ENCODE measurements at places on chromosomes 3 and 15.

- no peak for DNase-seq
Measured at GRCh38 chr3:112561484-112561733, 353 bp downstream of the ATG3 start.

DNA sequence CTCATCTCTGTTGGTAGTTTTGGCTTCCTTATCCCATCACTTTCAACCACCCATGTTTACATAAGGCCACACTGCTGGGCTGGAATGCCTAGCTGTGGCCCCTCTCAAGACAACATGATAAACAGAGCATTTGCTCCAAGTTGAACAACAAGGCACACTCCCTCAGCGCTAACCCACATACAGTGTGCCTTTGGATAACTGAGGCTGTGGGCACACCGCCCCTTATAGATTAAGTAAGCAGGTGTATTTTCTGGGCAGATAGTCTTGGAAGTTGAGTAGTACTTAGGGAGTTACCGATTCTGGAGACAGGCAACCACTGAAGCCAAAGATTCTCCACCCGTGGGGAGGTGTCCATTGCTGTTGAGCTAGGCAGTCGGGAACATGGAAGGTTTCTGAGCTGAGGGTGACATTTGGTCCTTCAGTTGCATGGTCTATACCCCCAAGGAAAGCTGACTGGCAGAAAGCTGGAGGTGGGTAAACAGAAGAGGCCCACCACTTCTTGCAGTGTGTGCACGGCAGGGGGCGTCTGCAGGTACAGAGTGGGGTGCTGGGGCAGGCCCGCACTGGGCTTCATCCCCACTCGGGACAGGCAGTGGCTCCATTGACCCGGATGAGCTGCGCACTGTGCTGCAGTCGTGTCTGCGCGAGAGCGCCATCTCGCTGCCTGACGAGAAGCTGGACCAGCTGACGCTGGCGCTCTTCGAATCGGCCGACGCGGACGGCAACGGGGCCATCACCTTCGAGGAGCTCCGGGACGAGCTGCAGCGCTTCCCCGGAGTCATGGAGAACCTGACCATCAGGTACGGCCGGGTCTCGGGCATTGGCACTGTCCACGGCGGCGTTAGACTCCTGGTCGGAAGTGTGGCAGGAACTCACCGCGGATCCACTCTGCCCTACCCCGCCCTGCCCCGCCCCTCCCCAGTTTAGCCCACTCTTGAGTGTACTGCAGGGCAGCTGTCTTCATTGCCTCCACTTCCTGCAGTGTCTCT, 16.8 kb downstream of the NOX5 start:
- peak; percentile 82 for DNase-seq

DNA sequence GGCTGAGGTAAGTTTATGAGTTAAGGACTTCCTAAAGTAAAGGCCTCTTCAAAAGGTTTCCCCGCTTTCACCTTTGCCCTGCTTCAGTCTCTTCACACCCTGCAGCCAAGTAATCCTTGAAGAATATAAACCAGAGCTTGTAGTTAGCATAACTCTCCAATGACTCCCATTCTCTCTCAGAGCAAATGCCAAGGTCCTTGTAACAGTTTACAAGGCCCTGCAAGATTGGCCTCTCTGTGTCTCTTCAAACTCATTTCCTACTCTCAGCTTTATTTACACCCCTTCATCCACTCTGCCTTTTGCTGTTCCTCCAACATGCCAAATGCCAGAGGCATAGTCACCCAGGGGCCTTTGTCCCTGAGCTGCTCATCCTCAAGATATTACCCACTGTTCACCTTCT, 60.5 kb upstream of the MME start:
- no peak for DNase-seq

GRCh38 chr15:93493172-93493571, 404.2 kb upstream of the RGMA start:
- DNase-seq, result no peak

GRCh38 chr15:75179746-75180140, 21.9 kb upstream of the C15orf39 start:
- no peak for DNase-seq

- no peak for DNase-seq
Measured at GRCh38 chr3:12766541-12766940, 7.5 kb upstream of the TMEM40 start.

GRCh38 chr15:63301088-63301487, 23.7 kb downstream of the APH1B start:
- no peak for DNase-seq

GRCh38 chr3:59753808-59754450, 704.1 kb upstream of the CFAP20DC start:
- DNase-seq, result no peak

- no peak for DNase-seq
Measured at GRCh38 chr15:31439328-31439727, 112.7 kb downstream of the KLF13 start.

DNA sequence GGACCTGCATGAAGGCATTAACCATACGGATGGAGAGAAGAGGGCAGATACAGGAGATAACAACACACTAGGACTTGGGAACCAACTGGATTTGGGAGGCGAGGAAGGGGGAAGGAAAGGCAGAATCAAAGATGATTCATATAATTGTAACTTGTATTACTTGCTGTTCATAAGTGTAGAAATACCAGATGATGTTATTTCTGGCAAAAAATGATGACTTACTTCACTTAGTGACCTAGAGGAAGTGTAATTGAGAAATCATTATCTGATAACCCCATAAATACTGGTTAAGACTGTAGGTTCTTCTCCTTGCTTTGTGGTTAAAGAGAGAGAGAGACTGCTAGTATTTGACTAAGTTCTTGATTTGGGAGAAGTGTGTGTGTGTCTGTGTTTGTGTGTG, 50.5 kb upstream of the GK5 start:
- DNase-seq, result no peak

DNA sequence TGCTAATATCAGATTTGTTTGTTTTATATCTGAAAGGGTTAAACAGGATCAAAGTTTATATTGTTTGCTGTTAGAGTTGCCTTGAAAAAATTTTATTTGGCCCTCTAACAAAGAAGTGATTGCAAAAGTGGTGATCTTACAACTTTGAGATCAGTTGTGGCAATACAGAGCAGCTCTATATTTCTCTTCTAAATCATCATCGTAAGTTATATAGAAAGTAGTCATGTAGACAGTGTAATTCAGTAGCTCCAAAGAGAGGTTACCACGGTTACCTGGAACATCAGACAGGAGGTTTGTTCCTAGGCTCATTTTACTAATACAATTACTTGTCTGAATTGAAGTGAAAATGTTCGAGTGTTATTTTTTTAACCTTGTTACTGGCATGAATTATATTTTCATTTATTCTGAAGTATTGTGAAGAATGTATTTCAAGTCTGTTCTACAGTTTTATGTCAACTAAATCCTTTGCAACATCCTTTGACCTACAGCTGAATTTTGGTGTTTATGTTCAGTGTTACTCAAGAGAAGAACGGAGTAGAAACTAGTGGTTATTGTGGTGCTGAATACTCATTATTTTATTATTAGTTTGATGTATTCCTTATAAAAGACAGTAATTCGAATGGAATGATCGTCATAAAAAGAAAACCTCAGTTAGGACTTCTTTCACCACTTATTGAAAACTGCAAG, 214.2 kb downstream of the NAALADL2 start:
- no peak for DNase-seq

- DNase-seq, result no peak
Measured at GRCh38 chr15:67087507-67088172, 22.2 kb downstream of the SMAD3 start.

DNA sequence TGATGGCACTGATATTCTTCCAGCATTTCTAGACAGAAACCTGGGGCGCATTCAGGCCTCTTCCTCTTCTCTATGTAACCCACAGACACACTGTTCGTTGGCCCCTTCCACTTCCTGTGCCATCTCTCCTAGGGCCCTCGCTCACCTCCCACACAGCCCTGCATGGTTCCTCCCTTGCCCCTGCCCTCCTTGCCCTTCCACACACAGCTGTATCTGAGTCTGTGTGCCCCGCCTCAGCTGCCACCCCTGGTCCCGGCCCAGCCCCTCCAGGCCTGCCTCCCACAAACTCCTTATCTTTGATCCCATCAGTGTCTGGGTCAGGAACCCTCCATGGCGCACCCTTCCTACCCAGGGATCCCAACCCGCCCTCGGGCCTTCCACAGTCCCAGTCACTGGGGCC, 37.9 kb downstream of the RAB6B start:
- DNase-seq, result peak; percentile 52

DNA sequence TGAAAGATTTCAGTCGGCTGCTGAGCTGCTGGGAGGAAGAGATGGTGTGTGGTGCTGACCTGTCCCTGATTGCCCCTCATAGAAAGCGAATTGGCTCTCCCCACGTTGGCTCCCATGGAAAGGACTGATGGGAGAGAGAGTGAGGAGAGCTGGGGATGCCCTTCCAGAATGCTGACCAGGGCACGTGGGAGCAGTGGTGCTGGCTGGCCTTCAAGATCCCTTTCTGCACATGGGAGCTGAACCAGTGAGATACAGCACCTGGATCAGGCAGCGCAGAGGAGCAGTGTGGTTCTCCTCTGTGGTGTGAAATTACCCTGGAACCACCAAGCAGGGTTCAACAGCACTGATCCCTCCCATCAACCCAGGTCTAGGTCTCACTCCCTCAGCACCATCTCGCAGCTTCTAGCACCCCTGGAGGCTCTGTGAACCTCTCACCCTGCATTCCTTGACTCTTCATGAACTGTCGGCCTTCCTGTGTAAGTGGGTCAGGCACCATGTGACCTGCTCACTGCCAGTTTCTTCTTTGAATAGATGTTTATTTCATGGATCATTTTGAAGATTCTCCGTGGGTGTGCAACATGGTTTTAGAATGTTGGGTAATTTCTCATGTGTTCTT, 55.7 kb downstream of the CACNA1D start:
- DNase-seq, result no peak

- DNase-seq, result no peak
Measured at GRCh38 chr15:70703096-70703878, 60.1 kb downstream of the UACA start.

GRCh38 chr3:14614189-14614588, 37.4 kb upstream of the CCDC174 start:
- DNase-seq, result no peak

DNA sequence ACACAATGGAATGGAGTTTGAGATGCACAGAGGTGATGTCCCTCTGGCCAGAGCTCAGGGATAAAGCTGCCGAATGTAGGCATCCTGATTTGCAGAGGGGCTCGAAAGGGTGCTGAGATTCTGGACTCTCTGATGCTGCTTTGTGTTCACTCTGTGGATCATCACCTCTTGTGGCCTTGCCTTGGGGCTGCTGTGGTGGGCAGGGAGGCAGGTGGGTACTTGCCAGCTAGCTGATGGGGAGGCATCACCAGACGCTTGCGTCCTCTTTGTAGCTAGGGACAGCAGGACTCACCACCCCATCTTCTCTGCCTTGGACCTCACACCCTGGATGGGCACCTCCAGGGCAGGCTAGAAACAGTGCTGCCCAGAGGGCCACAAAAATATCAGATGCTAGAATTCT, 14.6 kb upstream of the RASGRF1 start:
- DNase-seq, result no peak

DNA sequence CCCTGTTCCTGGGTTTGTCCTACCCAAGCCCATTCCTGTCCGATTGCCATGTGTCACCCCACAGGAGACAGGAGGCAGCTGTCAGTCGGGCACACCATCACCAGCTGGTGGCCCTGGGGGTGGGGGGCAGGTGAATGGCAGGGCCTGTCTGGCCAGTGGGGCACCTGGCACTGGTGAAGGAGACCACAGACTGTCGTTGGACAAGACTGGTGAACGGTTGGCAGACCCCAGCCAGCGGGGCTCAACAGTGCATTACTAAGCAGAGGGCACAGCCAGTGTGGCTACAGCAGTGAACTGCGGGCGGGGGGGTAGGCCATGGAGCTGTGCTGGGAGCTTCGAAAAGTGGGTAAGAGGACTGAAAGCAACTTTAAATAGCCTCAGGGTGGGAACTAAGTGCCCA, 2.1 kb downstream of the SEMA7A start:
- no peak for DNase-seq

- no peak for DNase-seq
Measured at GRCh38 chr3:32309654-32310242, 71.3 kb downstream of the CMTM8 start.

- no peak for DNase-seq
Measured at GRCh38 chr3:73603762-73604171, 21.0 kb downstream of the PDZRN3 start.

GRCh38 chr15:31468911-31469785, 142.5 kb downstream of the KLF13 start:
- no peak for DNase-seq

DNA sequence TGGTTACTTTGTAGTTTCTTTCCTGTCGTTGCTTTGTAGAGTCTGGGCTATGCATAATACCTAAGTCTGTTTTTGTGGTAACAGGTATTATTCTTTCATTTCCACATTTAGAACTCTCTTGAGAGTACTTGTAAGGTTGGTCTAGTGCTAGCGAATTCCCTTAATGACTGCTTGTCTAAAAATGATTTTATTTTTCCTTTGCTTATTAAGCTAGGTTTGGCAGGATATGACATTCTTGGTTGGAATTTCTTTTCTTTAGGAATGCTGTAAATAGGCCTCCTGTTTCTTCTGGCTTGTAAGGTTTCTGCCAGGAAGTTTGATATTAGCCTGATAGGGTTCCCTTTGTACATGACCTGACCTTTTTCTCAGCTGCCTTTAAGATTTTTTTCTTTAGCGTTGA, 70.1 kb upstream of the SGO1 start:
- DNase-seq, result no peak

DNA sequence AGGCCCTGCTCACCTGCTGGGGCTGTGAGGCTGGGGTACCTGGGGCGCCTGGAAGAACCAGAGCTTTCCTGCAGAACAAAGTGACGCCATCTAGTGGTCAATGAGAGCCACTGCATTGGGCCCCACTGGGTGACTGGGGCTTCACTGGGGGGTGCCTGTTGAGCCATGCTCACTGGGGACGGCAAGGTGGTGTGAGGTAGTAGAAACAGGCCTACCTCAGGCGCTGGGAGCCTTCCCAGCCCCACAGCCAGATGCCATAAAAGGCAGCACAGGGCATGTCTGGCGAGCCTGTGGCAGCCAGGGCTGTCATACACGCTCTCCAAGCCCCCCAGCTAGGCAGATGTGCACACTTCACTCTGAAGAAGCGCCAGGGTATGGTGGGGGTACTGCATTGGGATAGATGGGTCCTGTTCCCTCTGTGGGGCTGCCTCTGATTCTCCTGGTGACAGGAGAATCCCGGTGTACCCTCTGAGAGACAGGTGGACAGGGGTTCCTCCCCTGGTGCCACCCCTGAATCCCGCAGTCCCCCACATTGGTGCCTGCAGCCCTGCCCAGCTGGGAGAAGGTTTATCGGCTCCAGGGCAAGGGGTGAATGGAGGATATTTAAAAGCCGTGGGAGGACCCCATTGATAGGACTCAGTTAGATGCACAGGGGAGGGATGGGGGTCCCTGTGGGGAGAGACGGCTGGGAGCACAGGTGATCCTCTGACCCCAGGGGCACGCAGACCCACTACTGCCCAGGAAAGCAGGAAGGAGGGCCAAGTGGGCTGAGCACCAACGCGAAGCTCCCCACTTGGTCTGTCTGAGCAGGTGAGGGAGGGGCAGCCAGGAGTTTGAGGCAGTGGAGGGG, 178.8 kb downstream of the NSMCE3 start:
- DNase-seq, result no peak

DNA sequence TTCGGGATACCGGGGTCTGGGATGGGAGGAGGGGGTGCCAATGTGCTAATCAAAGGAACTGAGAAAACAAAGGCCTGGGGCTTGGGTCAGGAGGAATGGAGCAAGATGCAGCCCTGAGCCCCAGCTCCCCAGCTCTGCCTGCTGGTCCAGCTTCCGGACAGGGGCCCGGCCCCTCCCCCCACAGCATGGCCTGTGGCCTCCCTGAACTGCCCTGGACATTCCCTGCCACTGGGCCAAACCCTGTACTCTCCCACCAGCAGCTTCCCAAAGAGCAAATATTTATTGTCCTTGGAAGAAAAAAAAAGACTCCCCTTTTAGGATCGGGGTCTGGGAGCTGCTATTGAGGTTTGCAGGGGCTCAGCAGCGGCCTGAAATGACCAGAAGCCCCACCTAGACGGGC, 5.7 kb upstream of the MYL3 start:
- DNase-seq, result no peak
